ENCODE measurements at places on chromosomes 3 and 15.

GRCh38 chr15:93981706-93982105 is 249.7 kb upstream of the MCTP2 start:
- no peak for DNase-seq

- DNase-seq = no peak
Observed at GRCh38 chr3:24389108-24390090, 105.3 kb downstream of the THRB start.

- no peak for DNase-seq
Observed at GRCh38 chr3:151236736-151237135, 33.7 kb upstream of the GPR171 start.

- DNase-seq = no peak
Observed at GRCh38 chr3:80771085-80771484, 990.4 kb downstream of the GBE1 start.

- no peak for DNase-seq
Observed at GRCh38 chr3:70726096-70726938, 413.9 kb upstream of the MDFIC2 start.

- DNase-seq = no peak
Observed at GRCh38 chr15:65260968-65261367, 25.7 kb downstream of the PARP16 start.

- no peak for DNase-seq
Observed at GRCh38 chr15:45355860-45356259, 22.5 kb downstream of the GATM start.
